ENCODE measurements at places on chromosomes 16 and 17.

DNA sequence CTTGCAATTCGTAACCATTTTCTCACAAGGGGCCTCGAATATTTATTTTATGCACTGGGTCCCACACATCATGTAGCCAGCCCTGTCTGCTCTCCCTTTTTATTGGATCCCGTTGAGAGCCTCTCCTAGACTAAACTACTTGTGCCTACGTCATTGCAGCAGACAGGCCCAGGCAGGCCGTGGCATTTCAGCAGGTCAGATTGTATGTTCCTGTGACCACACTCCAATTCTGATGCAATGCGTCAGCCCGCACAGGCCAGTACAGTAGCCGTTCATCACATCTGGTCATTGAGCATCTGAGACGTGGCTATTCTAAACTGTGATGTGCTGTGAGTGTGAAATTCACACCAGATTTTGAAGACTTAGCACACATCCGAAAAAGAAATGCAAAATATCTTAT, 42.2 kb downstream of the ABAT start:
- no peak for DNase-seq

GRCh38 chr17:21389394-21389793, 13.2 kb downstream of the KCNJ12 start:
- DNase-seq: no peak

DNA sequence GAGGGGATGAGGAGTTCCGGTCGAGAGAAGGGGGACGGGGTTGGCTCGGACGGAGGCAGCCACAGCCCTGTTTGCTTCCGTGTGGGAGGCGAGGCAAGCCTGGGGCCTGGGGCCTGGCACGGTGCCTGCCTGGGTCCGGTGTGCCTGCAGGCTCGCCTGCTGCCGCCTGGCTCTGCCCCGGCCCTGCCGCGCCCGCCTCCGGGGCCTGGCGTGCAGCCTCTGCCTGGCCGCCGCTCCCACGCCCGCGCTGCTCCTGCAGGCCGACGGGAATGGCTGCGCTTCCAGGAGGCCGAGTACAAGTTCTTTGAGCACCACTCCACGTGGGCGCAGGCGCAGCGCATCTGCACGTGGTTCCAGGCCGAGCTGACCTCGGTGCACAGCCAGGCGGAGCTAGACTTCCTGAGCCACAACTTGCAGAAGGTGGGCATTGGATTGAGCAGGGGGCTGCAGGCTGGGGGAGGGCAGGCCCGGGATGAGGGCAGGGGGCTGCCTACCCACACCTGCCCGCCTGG, 53.1 kb downstream of the MRC2 start:
- no peak for DNase-seq

- DNase-seq: no peak
These were observed 16.7 kb downstream of the CDH11 start for GRCh38 chr16:65105171-65105570.

GRCh38 chr17:66746736-66747135, 88.2 kb upstream of the CACNG5 start:
- no peak for DNase-seq

DNA sequence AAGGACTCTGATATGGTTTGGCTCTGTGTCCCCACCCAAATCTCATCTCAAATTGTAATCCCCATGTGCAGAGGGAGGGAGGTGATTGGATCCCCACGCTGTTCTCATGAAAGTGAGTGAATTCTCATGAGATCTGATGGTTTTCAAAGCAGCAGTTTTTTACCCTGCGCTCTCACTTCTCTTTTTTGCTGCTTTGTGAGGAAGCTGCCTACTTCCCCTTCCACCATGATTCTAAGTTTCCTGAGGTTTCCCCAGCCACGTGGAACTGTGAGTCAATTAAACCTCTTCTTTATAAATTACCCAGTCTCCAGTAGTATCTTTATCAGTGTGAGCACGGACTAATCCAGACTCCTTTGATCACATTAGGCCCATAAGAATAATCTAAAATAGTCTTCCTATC, 719.7 kb upstream of the CDH8 start:
- DNase-seq: no peak

DNA sequence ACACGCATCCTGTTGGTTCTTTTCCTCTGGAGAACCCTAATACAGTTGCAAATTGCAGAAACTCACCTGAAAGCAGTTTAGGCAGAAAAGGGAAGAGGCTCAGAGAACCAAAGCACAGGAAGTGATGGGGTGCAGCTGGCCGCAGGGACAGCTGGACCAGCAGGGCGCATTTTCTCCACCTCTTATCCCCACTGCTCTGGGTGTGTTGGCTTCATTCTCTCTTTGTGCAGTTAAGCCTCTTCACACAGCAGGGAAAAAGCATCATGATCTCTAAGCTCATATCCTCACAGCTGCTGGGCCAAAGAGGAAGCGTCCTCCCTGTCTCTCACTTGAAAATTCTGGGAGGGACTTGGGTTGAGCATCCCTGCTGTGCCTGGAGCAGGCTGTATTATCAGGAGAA, 20.0 kb upstream of the LRRC75A start:
- DNase-seq: no peak

GRCh38 chr17:58529275-58529674, 14.8 kb upstream of the MTMR4 start:
- DNase-seq: no peak
